Fibroblast of the aortic adventitia (primary cell): ENCODE measurements at places on chromosomes 13 and 19.

GRCh38 chr13:47092202-47092601 is 195.3 kb upstream of the HTR2A start:
- DNase-seq = no peak

DNA sequence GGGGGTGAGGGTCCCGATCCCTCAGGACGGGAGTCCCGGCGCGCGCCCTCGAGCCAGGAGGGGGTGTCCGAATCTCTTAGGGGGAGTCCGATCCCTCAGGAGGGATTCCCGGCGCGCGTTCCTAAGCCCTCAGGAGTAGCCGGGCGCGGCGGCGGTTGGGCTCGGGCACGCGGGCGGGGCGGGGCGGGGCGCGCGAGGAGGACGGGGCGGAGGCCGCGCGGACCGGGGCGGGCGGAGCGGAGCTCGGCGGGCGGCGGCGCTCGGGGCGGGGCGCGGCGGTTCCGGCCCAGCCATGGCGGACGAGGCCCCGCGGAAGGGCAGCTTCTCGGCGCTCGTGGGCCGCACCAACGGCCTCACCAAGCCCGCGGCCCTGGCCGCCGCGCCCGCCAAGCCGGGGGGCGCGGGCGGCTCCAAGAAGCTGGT is at the start of gene CUL4A:
TSS of gene CUL4A (plus strand) at position 278 of the 423 bp plus-strand sequence. CDS start at position 293, 15 bp downstream.
- DNase-seq = peak; percentile 62

DNA sequence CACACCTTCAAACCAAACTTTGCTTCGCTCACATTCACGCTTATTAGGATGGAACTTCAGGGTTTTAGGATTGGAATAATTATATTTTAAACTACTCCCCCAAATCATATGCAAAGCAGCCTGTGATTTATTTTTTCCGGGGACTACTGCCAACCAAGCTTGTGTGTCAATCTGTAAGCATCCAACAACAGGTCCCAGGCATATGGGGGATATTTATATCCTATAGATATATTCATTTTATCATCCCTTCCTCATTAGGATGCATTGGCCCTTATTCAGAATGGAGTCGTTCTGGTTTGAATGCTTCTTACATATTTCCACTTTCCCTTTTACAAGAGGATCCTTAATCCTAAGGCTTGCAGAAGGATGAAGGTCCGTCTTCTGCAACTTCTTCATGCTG is 8.8 kb upstream of the C19orf84 start:
- no peak for DNase-seq

DNA sequence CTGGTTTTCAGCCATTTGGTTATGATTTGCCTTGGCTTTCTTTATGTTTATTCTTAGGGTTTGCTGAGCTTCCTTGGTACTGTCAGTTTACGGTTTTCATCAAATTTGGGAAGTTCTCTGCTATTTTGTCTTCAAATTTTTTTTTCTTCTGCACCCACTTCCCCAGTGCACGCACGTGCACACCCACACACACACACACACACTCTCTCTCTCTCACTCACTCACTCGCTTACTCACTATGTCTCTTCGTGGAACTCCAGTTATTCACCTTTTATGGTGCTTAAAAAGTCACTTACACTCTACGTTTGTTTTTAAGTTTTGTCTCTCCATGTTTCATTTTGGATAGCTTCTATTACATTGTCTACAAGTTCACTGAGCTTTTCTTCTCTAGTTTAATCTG is 7.1 kb downstream of the AKAP11 start:
- no peak for DNase-seq

- DNase-seq = peak; percentile 55
Measured at GRCh38 chr13:29849731-29850212, 645 bp downstream of the UBL3 start.

- DNase-seq = no peak
Measured at GRCh38 chr13:114096811-114097211, 35.6 kb downstream of the RASA3 start.

GRCh38 chr19:49939721-49940481 is 10.6 kb upstream of the NUP62 start:
- no peak for DNase-seq

DNA sequence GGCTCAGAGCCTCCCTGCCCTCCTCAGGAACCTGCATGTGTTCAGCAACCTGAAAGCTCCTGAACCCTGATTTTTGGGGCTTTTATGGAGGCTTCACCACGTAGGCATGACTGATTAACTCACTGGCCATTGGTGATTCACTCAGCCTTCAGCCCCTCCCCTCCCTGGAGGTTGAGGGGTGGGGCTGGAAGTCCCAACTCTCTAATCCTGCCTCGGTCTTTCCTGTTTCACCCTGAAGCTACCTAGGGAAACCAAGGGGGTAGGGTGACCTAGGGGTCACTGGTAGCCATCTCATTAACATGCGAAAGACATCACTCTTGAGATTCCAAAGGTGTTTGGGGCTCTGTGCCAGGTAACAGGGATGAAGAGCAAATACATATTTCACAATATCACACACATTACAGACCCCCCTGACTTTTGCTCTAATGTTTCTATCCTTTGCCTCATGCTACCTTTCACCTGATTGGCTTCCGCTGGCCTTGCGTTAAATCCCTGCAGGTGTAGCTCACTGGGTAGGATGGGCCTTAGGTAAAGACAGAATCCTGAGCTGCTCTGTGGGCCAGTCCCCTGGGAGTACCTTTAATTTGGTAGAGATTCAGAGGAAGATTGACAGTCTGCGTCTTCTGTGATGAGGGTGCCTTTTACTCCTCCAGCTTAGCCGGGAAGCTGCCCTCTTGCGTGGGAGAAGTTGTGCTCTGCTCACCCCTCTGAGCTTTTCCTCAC is 260.6 kb downstream of the ATP8A2 start:
- no peak for DNase-seq
